ENCODE measurements at places on chromosomes 4 and X.

- no peak for DNase-seq
Measured at GRCh38 chr4:48681856-48682255, 98.2 kb downstream of the FRYL start.

DNA sequence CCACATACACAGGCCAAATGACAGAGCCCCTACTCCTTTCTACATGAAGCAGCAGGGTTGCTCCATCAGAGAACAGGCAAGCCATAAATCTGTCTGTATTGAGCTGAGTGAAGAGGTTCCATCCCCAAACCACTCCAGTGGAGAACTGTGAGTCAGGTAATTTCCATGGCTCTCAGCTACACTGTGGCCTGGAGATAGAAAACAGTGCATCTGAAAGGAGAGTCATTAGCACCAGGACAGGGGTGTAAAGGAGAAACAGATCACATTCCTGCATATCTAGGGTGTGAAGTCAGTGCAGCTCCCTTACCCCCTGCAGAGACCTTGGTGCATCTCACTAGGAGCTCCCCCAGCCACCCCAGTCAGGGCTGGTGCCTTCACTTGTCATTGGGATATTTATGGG lies 314.7 kb downstream of the CHIC1 start:
- no peak for DNase-seq

GRCh38 chrX:123277821-123278220 lies 93.7 kb downstream of the GRIA3 start:
- DNase-seq, result no peak

- no peak for DNase-seq
Measured at GRCh38 chr4:23382879-23383278, 507.0 kb downstream of the PPARGC1A start.

GRCh38 chrX:84358271-84358670 lies 144.0 kb downstream of the HDX start:
- DNase-seq, result no peak

- no peak for DNase-seq
Measured at GRCh38 chrX:22043872-22044271, 11.7 kb downstream of the PHEX start.

DNA sequence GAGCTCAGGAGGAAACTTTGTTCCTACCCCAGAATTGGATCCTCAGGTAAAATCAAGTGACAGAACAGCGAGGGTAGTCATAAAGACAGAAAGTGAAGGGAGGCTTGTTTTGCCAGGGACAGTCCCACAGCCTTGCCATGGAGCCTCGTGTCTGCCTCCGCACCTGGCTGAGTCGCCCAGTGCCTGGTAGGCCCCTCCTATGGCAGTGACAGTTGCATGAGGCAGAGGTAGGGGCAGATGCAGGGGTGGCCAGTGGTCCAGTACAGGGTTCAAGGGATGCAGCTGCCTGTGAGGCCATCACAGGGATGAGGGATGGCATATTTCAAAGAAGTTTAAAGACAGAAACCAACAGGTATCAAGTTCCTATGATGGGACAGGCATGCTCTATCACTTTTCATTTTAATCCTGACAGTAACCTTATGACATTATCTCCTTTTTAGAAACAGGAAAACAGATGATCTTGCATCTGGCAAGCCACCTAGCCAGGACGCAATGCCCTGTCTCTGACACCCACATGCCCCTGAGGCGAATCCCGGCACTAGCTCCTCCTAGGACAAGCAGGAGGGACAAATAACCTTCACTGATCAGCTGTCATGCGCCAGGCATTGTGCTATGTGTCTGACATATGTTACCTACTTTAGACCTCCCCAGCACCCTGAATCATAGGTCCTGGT lies 127.4 kb upstream of the ENPP6 start:
- DNase-seq, result no peak

DNA sequence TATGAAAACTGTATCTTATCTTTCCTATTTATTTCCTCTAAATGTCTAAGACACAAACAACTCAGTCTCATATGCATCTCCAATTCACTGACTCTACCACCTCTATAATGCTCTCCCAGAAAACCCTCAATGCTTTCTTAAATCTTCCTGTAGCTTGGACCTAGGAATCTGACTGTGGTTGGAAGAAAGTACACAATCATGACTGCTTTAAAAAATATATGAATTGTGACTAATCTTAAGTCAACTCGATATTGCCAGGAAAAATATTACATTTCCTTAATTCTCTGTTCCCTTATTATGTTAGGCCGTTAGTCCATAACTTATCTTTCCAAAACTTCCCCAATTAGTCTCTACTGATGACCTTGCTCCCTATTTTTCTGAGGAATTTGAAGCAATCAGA lies 87.0 kb downstream of the SPCS3 start:
- DNase-seq, result no peak

GRCh38 chrX:28576117-28576516 lies 11.1 kb upstream of the IL1RAPL1 start:
- DNase-seq, result no peak

DNA sequence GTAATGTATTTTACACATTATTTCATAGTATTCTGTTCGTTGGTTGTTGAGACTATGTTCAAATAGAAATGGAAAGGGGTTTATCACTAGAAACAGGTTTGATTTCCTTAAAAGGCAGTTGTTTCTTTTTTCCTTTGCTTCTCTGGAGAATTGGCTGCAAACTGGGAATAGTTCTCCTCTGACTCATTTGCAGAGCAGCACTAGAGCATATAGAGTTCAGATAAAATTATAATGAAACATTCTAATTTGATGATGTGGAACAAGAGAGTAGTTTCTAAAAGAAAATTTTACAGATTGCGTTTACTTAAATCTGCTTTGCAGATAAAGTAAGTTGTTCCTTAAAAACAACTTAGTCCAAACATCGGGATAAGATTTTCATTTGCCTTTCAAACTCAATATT lies 29.7 kb downstream of the SYNPO2 start:
- DNase-seq, result no peak

GRCh38 chr4:136864604-136865185 lies 667.6 kb downstream of the PCDH18 start:
- DNase-seq, result no peak

DNA sequence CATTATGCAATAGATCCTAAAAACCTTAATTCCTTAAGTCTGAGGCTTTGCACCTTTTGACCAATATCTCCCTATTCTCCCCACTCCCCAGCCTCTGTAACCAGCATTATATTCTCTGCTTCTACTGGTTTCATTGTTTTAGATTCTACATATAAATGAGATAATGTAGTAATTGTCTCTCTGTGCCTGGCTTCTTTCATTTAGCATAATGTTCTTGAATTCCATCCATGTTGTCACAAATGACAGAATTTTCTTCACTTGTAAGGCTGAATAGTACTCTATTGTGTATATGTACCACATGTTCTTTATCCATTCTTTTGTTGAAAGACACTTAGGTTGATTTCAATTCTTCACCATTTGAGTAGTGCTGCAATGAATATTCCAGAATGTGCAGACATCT lies 66.0 kb downstream of the MAGEC1 start:
- no peak for DNase-seq

DNA sequence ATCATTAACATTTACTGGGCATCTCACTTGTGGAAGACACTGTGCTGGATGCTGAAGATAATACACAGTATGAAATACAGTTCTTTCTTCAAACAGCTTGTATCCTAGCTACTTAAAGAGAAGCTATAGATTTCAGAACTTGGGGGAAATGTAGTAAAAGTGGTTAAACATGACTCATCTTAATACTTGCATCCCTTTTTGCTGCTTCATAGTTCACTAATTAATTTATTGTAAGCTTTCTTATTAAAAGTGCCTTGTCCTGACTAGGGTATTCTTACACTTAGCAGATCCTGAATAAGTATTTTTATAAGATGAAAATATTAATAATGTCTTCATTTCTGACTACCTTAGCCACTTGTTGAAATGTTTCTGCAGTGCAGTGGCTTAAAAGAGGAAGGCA lies 132.8 kb upstream of the STIM2 start:
- no peak for DNase-seq

GRCh38 chrX:149829751-149830191 lies 48.0 kb downstream of the MAGEA9 start:
- DNase-seq, result no peak

DNA sequence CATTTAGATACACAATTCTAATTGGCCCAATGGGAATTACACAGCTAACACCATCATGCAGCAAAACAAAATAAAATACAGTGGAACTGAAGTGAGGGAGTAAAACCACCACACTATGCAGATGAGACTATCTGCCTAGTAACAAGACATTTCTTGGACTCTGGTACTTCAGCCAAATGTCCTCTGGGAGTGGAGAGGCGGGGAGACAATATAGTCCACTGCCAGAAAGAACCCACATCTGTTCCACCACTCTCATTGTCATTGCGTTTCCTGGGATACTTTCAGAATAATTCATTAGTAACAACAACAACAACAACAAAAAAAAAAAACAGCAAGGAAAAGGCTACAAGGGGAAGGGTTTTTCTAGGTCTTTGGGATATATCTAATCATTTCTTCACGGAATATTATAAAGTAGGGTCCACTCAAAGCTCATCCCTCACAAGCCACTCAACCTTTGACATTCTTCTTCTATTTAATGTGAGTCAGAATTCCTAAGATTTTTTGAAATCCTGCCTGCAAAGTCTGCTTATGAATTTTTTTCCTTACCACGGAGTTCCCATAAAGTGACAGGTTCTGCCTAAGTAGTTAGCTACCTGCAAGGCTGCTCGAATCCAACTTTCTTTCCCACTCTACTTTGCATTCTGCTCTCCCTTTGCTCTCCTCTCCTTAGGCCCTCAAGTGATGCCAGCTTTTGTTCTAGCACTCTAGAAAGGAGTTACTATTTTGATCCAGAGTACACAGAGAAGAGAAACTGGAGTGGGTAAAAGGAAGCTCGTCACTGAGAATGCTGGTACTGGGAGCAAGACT lies 254.6 kb downstream of the CHIC1 start:
- DNase-seq, result no peak

- peak; percentile 57 for DNase-seq
Measured at GRCh38 chr4:93831716-93832496, 3.4 kb downstream of the ATOH1 start.

DNA sequence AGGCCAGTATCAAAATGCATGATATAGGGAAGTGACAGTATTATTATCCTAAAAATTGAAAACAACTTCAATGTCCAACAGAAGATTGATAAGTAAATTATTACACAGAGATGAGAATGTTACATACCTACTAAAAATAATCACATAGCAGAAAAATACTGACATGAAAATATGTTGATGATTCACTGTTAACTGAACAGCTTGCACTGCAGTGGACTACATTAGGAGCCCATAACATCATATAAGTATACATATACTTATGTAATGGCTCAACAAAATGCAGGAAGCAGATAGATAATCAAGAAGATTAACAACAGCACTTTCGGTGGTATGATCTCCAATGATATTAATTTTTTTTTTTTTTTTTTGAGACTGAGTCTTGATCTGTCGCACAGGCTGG lies 7.1 kb downstream of the CLOCK start:
- no peak for DNase-seq

GRCh38 chr4:96887857-96888256 lies 1048.0 kb downstream of the PDHA2 start:
- DNase-seq, result no peak

DNA sequence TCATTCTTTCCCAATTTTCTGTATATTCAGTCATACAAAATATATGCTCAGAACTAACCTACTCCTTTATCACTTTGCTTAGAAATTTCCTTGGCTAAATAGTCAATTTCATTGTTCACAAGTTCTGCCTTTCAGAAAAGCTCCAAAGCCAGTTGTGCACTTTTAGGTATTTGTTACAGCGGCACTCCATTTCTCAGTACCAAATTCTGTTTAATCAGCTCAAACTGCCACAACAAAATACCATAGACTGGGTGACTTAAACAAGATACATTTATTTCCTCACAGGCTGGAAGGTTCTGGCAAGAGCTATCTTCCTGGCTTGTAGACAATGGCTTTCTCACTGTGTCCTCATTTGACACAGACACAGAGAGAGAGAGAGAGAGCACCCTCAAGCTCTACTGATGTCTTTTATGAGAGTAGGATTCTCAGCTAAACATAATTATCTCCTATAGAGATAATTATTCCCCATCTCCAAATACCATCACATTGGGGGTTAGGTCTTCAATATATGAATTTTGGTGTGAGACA lies 188.8 kb upstream of the FSTL5 start:
- no peak for DNase-seq

DNA sequence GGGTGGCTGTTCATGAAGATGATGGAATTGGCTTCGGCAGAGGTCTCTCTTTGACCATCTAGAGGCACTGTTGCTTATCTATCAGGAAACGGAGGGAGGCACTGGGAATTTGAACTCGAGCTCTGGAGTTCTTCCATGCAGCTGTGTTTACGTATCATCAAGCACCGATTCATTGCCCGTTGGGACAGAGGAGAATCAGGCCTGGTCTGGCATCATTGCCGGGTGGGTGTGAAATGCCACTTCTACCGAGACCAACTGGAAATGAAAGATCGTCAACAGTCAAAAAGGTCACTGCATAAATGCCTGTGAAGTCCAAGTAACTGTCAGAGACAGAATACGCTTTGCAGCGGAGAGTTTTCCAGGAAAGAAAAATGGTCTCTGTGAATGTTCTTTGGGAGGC lies 166.9 kb downstream of the ASMT start:
- no peak for DNase-seq
